ENCODE measurements at places on chromosomes 6 and 20.

DNA sequence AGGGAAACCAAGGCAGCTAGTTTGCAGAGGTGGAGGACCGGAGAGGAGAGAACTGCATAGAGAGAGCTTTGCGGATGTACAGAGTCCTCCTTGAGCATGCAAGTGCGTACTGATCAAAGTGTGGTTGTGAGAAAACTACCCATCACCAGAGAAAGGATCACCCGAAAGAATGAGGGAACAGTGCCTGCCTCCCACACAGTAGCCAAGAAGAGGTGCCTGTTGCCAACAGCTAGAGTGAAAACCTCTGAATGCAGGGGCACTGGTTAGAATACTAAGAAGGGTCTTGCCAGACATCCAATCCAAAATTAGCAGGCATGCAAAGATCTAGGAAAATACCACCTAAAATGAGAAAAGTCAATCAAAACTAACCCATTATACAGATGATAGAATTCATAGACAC, 166.6 kb upstream of the AKAP12 start:
- DNase-seq, result no peak

DNA sequence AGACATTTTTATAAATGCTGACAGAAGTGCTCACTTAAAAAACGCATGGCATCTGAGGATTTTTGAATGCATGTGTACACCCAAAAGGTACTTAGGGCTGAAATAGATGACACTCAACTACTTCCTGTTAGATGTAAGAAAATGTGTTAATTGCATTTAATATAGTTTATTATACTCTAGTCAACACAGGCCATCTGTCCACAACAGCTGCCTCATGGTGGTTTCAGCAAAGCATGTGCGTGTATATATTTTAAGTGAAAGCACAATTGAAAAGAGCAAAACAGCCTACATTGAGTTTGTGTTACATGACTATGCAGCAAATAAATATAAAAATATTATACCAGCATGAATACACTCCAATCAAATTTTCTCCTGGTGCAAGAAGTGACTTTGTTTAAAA, 1233.0 kb upstream of the EYS start:
- DNase-seq, result no peak

DNA sequence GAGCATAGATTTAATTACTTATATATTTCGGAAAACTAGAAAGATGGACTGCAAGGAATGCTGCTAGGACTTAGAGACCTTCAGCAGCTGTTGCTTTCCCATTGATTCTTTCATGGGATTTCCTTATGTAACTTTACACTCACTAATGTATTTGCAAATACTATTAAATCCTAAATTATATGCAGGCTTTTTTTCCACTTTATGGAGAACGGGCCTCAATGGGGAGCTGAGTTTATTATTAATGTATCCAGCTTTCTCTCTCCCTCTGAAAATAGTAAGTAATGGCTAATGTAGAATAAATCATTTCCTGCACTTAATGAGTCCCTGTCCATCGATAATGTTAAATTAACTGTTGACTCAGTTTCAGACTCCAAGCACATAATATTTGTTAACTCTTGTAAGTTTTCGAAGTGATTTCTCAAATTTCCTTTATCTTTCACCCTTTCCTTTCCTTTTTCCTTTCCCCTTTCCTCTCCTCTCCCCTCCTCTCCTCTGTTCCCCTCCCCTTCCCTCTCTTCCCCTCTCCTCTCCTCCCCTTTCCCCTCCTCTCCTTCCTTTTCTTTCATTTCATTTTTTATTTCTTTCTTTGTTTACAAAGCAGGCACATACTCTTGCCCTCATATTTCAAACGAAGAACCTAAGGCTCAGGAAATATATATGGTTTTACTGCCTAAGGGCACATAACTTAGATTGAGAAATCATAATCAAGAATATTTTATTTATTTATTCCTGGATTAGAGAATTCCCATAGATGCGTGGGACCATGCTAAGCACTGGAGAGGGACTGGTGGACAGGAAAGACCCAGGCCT, 503.6 kb downstream of the MMUT start:
- DNase-seq, result no peak

DNA sequence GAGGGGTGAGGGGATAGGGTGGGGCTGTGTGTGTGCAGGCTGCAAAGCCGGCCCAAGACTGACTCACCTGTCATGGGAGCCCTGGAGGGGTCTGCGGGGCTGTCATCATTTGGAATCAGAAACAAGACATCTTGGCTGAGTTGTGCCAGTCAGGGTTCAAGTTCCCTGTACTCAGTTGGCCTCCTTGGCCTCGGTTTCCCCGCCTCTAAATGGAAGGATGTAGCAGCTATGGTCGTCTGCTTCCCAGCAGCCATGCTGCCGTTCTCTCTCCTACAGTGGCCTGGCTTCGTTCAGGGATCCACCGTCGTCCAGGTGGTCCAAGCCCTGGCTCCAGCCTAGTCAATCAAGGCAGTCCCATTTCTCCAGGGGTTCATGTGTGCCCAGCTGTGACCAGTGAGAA, 83.6 kb upstream of the PMEPA1 start:
- no peak for DNase-seq

DNA sequence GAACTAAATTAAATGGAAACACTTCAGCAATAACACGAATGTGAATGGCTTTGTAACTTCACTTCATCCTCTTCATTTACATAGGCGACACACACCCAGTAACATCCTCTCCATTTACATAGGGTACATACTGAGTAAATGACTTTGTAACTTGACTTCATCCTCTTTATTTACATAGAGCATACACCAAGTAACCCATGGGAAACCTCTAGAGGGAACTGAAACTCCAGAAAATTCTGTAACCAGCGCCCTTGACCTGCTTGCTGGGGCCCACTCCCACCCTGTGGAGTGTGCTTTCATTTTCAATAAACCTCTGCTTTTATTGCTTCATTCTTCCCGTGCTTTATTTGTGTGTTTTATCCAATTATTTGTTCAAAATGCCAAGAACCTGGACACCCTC, 81.6 kb upstream of the OPRM1 start:
- DNase-seq, result no peak

DNA sequence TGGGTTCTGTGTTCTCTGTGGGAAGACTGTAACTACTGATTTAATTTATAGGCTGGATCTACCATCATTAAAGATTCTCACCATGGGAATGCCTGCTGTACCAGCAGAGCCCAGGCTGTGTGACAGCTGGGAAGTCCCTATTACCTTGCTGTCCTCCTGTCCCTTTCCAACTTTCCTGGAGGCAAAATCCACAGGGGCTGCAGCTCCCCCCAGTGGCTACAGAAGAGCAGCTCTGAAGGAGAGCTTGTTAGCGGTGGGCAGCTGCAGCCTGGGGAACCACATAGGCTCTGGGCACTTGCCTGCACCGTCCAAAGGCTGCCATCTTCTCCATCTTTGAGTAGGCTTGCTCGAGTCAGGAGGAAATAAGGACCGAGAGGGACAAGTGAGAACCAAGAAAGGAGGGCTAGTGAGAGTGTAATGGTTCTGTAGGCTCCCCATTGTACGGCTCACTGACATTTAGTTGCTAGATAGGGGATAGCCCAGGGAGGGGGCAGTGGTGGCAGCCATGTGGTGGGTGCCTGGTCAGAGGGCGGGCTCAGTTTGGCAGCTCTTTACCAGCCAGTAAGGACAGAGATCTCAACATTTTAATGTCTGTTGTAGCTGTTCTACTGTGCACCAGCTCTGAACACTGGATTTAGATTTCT, 155.1 kb upstream of the MLIP start:
- no peak for DNase-seq

DNA sequence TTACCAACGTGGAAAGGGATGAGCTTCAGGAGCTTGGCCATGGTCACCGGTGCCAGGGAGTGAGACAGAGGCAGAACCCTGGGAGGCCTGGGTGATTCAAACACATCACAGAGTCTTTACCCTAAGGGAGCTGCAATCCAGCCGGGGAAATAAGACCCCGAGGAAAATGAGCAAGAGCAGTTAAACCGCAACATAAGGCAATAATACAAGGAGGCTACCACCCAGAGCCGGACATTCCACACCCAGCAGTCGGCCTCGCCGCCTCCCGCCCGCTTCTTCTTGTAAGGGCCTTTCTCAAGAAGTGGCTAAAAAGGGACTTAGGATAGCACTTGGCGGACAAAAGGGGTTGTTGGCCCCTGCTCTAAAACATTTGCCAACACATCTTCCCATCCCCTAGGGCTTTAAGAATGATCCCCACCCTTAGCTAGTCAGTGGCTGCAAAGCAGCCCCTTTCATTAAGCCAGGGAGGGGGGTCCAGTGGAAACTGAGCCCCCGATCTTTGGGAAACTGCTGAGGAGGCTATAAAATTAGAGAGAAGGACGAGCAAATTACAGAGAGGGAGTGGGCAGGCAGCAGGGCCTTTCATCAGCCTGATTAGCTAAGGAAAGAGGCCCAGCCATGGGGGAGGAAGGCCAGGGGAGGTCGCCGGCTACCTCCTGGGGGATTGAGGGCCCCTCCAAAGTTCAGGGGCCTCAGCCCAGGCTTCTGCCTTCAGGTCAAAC, 34.3 kb downstream of the SNX5 start:
- DNase-seq, result no peak

DNA sequence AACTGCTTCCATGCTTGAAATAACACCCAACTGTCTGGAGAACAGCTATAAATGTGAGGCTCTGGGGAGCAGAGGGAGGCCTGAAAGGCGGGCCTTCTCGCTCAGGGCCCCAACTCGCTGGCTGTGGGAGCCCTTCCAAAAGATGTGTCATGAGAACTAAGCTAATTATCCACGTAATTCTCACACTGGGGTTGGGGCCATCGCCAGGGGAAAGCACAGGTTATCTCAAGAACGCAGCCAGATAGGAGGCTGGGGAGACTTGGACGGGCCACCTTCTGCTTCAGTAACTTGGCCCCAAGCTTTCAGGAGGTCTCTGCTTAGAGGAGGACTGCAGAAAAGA, 1.6 kb downstream of the PXDC1 start:
- no peak for DNase-seq

DNA sequence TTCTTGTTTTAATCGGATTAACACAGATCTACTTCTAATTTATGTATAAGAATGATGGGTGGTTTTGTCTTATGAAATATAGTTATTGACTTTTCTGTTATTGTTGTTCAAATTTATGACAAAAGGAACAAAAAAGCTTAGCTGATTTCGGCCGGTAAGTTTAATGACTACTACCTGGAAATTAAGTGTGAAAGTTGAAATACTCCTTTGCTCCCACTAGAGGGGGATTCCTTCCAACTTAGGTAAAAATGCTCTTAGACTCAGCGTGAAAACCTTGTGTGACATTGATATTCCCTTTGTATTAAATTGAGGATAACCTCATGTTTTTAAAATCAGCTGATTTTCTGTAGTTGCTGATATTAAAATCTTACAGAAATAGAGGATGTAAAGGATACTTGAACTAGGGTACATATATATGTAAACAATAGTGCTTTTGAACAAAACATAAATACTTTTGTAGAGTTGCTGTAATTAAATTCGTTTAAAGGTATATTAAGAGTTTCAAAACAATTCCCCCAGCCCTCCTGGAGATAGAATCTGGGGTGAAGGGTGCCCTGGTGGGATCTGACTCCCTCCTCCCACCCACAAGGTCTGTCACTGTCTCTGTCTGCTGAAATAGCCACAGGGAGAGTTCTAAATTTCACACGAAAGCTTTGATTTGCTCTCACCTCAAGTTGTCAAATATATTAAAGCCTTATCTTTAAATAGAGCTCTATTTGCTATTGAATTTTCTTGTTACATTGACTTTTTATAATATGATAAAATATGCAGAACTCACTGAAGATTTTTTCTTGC, 257.5 kb downstream of the ARID1B start:
- DNase-seq, result no peak

- DNase-seq, result no peak
Observed at GRCh38 chr6:150732765-150733539, 132.6 kb upstream of the MTHFD1L start.

- DNase-seq, result no peak
Observed at GRCh38 chr6:56689663-56690062, 47.0 kb upstream of the DST start.

- no peak for DNase-seq
Observed at GRCh38 chr6:26232940-26233648, 131.9 kb upstream of the BTN3A2 start.

DNA sequence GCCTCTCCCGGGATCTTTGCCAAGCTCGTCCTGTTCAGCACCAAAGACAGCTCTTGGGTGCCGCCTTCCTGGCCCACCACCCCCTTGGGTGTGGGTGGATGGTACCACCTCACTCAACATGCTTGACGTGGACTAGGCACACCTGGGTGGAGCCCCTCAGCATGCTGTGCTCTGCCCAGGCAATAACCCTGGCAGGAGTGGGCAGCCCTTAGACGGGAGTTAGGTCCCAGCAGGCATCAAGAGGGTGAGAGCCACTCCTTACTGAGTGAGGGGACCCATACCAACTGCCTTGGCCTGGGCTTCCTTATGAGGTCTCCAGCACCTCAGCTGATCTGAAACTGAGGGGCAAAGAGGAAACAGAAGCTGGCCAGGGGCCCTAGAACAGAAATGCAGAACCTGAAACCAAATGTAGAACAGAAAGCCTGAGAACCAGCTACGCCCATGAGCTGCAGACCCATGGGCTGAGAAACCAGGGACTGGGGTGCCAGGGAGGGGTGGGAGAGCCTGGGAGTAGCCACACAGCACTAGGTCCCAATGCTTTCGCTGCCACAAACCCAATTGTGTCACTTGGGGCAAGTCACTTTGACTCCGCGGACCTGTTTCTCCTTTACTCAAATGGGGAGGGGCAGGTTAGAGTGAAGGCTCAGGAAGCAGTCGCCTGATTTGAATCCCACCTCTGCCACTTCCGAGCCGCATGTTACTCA, 2.0 kb downstream of the FGD2 start:
- no peak for DNase-seq

DNA sequence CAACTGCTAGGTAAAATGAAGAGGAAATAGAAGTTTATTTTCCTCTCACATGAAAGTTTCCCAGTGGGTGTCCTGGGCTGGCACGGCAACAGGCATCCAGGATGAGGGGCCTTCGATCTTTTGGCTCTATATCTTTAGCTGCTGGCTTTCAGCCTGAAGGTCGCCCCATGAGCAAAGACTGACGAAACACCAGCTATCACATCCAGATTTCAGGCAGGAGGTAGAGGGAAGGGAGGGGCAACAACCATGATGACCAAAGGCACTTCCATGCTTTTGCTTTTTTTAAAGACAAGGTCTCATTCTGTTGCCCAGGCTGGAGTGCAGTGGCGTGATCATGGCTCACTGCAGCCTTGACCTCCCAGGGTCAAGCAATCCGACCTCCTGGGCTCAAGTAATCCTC, 387.9 kb downstream of the RNGTT start:
- DNase-seq, result no peak
